NCI-H187 treated with DMSO at 0.1 percent for 48 hours (cell line): ENCODE measurements at places on chromosomes 16 and 17.
A peak's percentile ranks its signal among the peaks of the same experiment; 100 is the strongest.

GRCh38 chr17:65022751-65023700 lies 33.5 kb downstream of the GNA13 start:
- no peak for DNase-seq

- DNase-seq = peak; percentile 44
Measured at GRCh38 chr16:53091466-53092211, 36.8 kb downstream of the CHD9 start.

- DNase-seq = no peak
Measured at GRCh38 chr16:86516623-86517003, 6.3 kb downstream of the FOXF1 start.

DNA sequence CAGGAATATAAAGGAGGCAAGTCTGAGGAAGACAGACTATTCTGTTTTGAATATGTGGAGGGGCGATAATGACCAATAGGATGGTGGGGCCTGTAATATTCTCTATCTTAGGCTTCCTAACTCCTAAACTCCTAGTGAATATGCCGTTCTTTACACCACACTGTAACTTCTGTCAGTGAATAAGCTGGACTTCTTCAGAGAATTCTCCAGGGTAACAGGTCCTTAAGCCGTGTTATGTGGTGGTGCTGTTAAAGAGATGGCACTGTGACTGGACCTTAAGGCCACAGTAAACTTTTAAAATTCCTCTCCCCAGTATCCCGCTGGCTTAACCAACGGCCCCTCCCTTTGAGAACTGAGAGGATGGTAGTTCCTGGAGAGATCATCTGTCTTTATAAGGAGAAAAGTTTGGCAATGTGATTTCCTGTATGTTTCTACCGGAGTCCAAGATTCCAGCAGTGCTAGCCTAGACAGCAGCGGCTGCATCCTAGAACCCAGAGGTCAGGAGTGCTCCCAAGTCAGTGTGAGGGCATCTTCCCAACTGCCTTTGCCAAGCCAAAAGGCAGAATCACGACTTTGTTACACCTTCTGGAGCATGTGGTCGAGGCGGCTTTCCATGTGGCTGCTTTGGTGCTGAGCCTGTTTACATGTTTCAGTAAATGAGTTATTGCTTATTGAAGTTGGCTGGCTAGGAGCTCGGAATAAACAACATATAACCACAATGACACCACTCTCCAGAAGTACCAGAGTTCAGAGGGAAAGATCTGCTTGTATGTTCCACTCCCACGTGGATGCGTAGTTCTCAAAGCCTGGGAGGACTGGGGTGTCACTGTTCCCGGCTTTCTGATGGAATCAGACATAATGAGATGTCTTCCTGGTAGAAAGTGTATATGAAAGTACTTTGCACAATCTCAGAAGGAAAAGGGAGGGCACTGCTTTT lies 41.0 kb downstream of the TUBD1 start:
- no peak for DNase-seq

DNA sequence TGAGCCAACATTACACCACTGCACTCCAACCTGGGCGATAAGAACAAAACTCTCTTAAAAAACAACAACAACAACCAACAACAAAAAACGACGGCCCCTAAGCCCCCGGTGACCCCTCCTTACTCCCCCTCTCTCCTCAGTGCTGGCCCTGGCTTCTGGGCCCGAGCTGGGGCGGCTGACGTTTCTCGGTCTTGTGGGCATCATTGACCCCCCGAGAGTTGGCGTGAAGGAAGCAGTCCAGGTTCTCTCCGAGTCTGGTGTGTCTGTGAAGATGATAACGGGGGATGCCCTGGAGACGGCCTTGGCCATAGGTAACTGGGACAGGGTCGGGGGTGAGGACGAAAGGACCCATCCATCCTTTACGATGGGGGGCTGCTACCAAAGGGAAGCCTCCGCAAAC lies 52.7 kb downstream of the MEAK7 start:
- no peak for DNase-seq

- no peak for DNase-seq
Measured at GRCh38 chr17:70040336-70040735, 34.7 kb upstream of the KCNJ16 start.

DNA sequence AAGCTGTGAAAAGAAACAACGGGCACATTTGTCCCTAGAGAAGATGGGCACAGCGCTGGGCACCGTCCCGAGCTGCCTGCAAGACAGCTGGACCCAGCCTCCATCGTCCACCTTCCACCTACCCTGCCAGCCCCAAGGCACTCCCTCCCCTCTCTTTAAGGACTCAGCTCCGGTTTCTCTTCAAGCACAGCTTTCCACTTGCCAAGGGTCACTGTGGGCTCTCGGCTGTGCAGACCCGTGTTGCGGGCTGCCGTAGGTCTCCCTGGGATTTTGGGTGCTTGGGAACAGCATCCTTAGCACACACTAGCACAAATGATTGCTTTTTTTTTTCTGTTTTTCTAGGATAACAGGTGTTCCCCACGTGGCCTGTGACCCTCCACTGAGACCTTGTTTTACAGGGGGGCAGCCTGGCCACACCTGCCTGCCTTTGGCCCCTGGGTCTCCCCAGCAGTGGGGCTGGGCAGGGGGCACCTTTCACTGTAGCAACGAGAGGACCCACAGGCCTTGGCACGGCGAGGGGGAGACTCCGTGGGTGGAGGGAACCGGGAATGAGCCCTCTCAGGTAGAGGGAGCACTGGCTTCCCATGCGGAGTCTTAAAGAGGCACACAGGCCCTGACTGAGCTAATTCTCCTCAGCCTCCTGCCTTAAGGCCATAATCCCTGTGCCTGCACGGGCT lies 1.4 kb downstream of the CHMP6 start:
- no peak for DNase-seq

DNA sequence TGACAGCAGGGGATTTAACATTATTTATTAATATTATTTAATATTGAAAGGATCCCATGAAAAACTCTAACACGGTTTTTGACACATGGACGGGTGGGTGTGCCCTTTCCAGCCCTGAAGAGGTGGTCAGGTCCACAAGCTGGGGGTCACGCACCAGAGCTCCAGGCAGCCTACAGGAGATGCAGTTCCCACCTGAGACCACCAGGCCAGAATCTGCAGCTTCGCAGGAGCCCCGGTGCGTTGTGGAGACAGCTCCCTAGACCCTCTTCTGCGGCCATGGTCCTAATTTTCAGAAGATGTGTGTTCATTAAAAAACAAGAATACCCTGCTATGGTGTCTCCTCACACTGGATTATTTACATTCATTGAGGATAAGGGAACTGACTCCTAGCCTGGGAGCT lies 331.1 kb downstream of the C16orf95 start:
- DNase-seq = no peak

DNA sequence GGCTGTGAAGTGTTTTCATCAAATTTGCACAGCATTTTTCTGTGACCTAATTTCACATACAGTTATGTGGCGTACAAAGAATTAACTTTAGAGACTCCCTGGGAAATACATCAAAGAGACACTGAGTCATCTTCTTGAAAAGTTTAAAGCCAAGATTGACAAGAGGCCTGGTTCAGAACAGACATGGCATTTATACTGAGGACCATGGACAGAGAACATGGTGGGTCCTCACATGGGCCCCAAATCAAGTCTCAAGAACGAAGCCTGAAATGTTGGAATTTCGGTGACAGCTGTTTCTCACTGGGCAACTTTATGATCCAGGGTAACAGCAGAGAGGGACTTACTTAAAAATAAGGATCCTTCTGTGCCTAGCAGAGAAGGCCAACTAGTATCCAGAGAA lies 311.5 kb upstream of the KCNJ16 start:
- no peak for DNase-seq

GRCh38 chr16:25988882-25989281 lies 297.1 kb downstream of the HS3ST4 start:
- no peak for DNase-seq

- DNase-seq = no peak
Measured at GRCh38 chr17:67619555-67619954, 98.2 kb upstream of the NOL11 start.

DNA sequence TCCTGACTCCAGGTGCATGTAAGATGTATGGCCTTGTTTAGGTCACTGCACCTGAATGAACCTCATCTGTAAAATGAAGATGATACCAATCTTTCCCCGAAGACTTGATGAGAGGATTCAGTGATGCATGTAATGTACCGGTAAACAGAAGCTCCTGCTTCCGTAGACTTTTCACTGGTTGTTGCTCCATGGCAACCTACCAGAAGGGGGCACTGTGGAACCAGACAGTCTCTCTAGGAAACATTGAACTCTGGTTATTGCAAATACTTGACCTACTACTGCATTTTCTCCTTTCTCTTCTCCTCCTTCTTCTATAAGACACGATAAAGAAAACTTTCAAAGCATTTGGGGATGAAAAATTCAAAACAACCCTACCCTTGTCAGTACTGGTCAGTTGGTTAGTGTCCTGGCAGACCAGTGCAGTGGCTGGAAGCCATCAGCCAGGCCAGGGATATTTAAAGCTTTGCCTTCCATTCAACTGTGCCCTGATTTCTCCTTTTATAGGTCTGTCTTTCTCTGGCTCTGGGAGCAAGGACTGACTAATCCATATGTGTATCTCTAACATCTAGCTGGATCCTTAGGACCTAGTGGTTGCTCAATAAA lies 667.4 kb upstream of the SALL1 start:
- DNase-seq = peak; percentile 71

GRCh38 chr17:1829216-1829591 lies 498 bp downstream of the SMYD4 start:
- DNase-seq = no peak
